GM23248 (cell line): ENCODE measurements at places on chromosomes 6 and 20.
A peak's percentile ranks its signal among the peaks of the same experiment; 100 is the strongest.

DNA sequence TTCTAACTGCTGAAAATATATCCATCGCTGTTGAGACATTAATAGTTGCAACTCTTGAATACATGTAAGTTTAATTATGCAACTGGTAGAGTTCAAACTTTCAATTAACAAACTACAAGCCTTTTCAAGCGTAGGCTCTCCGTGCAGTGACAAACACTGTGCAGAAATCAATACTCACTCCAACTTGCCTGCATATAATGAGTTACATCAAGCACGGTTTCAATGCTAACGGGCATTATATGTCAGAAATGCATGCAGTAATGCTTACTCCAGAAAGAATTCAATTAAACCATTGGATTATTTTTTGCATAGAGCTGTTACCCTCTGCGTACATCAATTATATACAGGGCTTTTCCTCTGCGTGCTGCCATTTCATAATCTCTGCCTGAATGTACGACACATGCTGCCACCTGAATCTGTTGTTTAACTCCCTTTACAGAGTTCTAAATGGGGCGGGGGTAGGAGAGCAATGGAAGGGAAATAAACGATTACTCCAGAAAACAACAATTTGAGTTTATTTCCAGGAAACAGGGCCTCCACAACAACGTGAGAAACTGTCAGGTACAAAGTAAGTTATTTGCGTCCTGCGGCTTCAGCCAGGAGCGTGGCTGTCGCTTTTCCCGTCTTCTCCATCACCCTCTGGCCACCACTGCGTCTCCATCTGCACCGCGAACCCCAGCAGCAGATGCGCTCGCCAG is 1.8 kb downstream of the PTPRK start:
- peak; percentile 17 for DNase-seq

GRCh38 chr20:54255157-54255556 is 47.3 kb downstream of the PFDN4 start:
- DNase-seq: peak; percentile 74

DNA sequence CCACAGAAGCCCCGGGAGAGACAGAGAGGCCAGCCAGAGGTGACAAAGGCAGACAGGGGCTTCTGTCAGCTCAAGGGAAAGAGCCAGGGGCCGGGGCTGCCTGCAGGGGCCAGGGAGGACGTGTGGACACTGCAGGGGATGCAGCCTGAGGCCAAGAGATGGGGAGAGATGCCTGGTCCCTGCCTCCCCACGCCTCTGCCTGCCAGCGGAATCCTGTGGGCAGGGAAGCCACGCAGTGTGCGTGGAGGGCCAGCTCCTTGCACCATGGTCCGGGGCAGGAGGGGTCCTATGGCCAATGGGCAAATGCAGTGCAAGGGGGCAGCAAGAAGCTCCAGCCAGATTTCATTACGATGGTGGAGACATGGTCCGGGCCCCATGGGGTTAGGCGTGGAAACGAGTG is 224.9 kb downstream of the CDH4 start:
- no peak for DNase-seq

GRCh38 chr6:161745594-161746141 is 471.8 kb upstream of the AGPAT4 start:
- peak; percentile 6 for DNase-seq
